ENCODE measurements at places on chromosomes 5 and 9.
A peak's percentile ranks its signal among the peaks of the same experiment; 100 is the strongest.

DNA sequence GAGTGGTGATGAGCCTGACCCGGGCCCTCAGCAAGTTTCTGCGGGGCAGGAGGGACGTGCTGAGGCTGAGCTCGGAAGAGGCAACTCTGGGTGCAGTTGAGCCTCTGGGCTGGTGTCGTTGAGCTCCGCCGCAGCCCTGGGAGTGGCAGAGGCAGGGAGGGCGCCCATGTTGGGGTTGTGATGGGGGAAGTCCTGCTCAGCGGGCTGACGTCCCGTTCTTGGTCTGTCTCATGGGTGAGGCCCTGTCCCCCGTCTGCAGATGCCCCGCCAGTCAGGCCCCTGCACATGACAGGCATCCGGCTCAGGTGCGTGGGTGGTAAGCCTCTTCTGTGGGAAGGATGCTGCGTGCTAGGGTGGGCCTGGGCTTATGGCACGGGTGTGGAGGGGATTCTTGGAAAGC is 64.3 kb downstream of the RXRA start:
- DNase-seq = no peak

- no peak for DNase-seq
Observed at GRCh38 chr5:158999339-158999738, 100.4 kb downstream of the EBF1 start.

- DNase-seq = no peak
Observed at GRCh38 chr9:88927510-88927909, 63.8 kb upstream of the S1PR3 start.

GRCh38 chr5:31221001-31221400 is 27.5 kb downstream of the CDH6 start:
- no peak for DNase-seq

DNA sequence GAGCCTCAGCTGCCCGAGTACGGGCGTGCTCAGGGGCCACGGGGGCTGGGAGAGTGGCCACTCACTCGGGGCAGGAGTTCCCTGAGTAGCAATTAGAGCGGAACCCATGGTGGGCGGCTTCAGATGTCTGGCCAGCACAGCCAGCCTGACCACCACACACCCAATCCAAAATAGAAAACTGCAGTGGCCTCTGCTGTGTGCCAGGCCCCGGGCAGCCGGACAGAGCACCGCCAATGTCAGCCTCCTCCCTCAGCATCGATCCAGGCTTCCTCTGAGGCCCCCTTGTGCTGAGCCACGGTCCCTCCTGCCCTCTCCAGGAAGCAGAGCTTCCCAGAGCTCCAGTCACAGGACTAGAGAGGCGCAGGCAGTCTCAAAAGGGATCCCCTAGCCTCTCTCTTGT is 2.7 kb downstream of the ADAMTS2 start:
- peak; percentile 85 for DNase-seq

All from adipocyte (in vitro differentiated cells).